ENCODE measurements at places on chromosomes 4 and X. TPM values are rescaled to one million over a fixed set of nuclear protein-coding genes. Genes with fewer than 3 reads are reported as not detected.

Gene C1QTNF7
- total RNA-seq = not detected

Gene NPY1R
- not detected for total RNA-seq

Gene MMRN1
- not detected for total RNA-seq

Gene FGA
- 1,523 TPM for total RNA-seq

Gene AWAT2
- total RNA-seq = not detected

Gene PNMA5
- total RNA-seq = not detected

Gene OPRPN
- total RNA-seq = not detected

Gene DUSP21
- total RNA-seq = not detected

Gene TLR2
- 0.73 TPM for total RNA-seq

Gene MAGEA4
- total RNA-seq = not detected

Gene KLF8
- total RNA-seq = not detected

Gene SPARCL1
- total RNA-seq = 0.04 TPM

Gene BANK1
- total RNA-seq = 0.15 TPM

Gene PNMA6F
- not detected for total RNA-seq

Gene MCUB
- 0.95 TPM for total RNA-seq

Gene CHRDL1
- total RNA-seq = not detected

Gene CCSER1
- total RNA-seq = not detected

Gene HELT
- total RNA-seq = not detected

Gene TRIM2
- total RNA-seq = 4.2 TPM

Gene HPGDS
- total RNA-seq = not detected

Gene RRH
- 0.22 TPM for total RNA-seq

Gene ADH1B
- total RNA-seq = 1.2 TPM

Gene RELL1
- total RNA-seq = 40.1 TPM

Gene GNL3L
- total RNA-seq = 32.6 TPM

Gene ARMCX2
- total RNA-seq = not detected

Gene EREG
- 0.13 TPM for total RNA-seq

Gene TRAM1L1
- total RNA-seq = 0.36 TPM

Gene SOX3
- total RNA-seq = not detected

Gene SORBS2
- 25.0 TPM for total RNA-seq

Gene CYLC1
- not detected for total RNA-seq

Gene APELA
- total RNA-seq = not detected

Gene VCX3A
- not detected for total RNA-seq

Gene CXCR3
- 0.17 TPM for total RNA-seq

Gene ADRA2C
- total RNA-seq = 43.8 TPM

Gene MAGEC3
- not detected for total RNA-seq

Gene RBM3
- total RNA-seq = 182 TPM

Gene LRP2BP
- 0.17 TPM for total RNA-seq

Gene CSAG1
- not detected for total RNA-seq

Gene C4orf46
- total RNA-seq = 10.4 TPM

Gene RTL3
- not detected for total RNA-seq
